A549 treated with CORT108297 at 1 μM for 4 hours (cell line): ENCODE measurements at places on chromosomes 5 and 9. TPM values are rescaled to one million over a fixed set of nuclear protein-coding genes. Genes with fewer than 3 reads are reported as not detected.

The CER1 gene
- not detected in 5 replicates for total RNA-seq

The TEX10 gene
- 25.0 to 31.6 TPM (median 27.3 TPM) in 5 replicates for total RNA-seq

The C5orf34 gene
- total RNA-seq, result 3.0 to 6.2 TPM (median 5.1 TPM) in 5 replicates

The GNA14 gene
- not detected in 5 replicates for total RNA-seq

The ELOVL7 gene
- total RNA-seq, result 9.0 to 14.3 TPM (median 11.7 TPM) in 5 replicates

The HMMR gene
- total RNA-seq, result 22.8 to 33.6 TPM (median 27.5 TPM) in 5 replicates

The SH3TC2 gene
- total RNA-seq, result 0.35 to 0.58 TPM (median 0.36 TPM) in 5 replicates

The COL27A1 gene
- 9.8 to 15.3 TPM (median 14.6 TPM) in 5 replicates for total RNA-seq

The TSSK1B gene
- not detected in 5 replicates for total RNA-seq
